ENCODE measurements at places on chromosomes 6 and 20.

GRCh38 chr6:50816115-50816675 lies 2.5 kb upstream of the TFAP2B start:
- peak; percentile 60 for DNase-seq

- DNase-seq, result no peak
These were observed 41.9 kb upstream of the FERMT1 start for GRCh38 chr20:6164421-6165341.

DNA sequence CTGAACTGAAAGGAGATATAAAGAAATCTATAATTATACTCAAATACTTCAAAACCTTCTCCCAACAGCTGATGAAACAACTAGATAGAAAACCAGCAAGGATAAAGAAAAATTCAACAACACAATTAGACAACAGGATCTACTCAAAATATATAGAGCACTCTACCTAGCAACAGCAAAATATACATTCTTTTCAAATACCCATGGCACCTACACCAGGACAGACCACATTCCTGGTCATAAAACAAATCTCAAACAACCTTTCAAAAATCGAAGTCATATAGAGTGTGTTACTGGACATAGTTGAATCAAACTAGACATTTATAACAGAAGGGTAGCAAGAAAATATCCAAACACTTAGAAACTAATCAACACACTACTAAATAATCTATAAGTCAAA lies 43.2 kb downstream of the RNF24 start:
- DNase-seq, result no peak

DNA sequence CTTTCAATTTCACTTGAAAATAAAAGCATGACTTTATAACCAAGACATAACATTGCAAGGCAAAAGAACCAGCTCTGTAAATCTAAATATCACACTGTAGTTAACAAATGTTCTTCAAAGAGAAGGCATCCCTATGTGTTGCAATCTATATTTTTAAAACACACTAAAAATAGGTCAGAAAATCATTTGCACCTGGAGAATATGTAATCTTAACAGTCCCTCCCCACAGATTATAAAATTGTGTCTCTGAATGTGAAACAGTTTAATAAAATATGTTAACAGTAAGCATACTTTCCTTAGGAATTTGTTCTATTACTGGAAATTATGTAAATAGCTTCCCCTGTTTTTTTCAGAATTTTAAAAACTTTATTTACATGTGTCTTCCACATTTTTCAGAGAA lies 351.9 kb downstream of the COL12A1 start:
- no peak for DNase-seq

DNA sequence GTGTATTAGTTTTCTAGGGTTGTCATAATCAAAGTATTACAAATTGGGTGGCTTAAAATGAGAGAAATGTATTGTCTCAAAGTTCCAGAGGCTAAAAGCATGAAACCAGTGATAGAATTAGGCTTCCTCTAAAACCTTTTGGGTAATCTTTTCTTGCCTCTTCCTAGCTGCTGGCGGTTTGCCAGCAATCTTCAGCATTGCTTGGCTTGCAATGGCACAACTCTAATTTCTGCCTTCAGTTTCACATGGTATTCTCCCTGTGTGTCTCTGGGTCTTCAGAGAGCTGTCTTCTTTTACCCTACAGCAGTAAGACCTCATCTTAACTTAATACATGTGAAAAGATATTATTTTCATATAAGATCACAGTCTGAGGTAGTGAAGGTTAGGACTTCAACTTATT lies 479.1 kb upstream of the GJE1 start:
- no peak for DNase-seq
